ENCODE measurements at places on chromosomes 2 and 18. TPM values are rescaled to one million over a fixed set of nuclear protein-coding genes. Genes with fewer than 3 reads are reported as not detected.
A peak's percentile ranks its signal among the peaks of the same experiment; 100 is the strongest.

DSC3 gene
- not detected for total RNA-seq

- no peak for DNase-seq
- H3K27ac ChIP-seq: no peak overlapping the region
- H3K36me3 ChIP-seq: peaks cover 6% of the 10 kb centered on the region
- no peaks in the 10 kb centered on the region for H3K4me1 ChIP-seq
These were observed 1057.5 kb upstream of the FAM98A start for GRCh38 chr2:34656632-34657031.

DNA sequence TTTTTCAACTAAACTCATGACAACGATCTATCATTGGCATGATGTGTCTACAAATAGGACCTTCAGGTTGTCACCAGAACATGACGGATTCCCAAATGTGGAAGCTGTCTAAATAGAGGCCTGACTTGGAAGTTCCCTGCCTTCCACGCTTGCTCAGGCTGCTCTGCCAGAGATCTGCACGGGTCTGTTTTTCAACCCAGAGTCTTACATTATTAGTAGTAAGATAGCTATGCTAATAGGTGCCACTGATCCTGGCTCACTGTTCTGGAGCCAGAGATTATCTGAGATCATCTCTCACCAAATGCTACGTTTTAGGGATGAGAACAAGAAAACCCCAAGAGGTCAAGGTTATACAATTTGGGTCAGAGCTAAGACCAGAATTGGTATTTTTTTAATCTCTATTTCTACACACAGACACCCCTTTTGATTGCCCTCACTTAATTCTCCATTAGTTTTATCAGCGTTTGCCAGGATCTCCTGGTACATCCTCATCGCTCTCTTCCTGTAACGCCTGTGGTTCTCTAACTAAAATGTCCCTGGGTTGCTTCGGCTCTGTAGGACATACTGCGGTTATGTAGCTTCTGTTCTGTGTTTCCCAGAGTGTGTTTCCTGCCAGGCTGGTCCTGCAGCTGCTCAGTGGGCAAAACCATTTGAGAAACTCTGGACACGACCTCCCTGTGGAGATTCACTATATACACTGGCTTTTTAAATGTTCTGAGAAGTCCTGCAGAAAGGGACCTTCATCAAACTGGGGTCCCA, 5.7 kb downstream of the CDC42EP3 start:
- H3K4me3 ChIP-seq: peak overlapping the region; percentile 43
- H3K36me3 ChIP-seq: peaks cover 5% of the 10 kb centered on the region
- no peak for DNase-seq
- no peaks in the 10 kb centered on the region for H3K27me3 ChIP-seq

NT5DC4 gene
- not detected for total RNA-seq

GRCh38 chr18:48892146-48892855, 58.5 kb downstream of the SMAD7 start:
- no peaks in the 10 kb centered on the region for H3K36me3 ChIP-seq
- H3K27ac ChIP-seq: no peak overlapping the region
- no peaks in the 10 kb centered on the region for H3K27me3 ChIP-seq

LRP2 gene
- 0.05 TPM for total RNA-seq

SMYD5 gene
- total RNA-seq: 27.2 TPM

DNA sequence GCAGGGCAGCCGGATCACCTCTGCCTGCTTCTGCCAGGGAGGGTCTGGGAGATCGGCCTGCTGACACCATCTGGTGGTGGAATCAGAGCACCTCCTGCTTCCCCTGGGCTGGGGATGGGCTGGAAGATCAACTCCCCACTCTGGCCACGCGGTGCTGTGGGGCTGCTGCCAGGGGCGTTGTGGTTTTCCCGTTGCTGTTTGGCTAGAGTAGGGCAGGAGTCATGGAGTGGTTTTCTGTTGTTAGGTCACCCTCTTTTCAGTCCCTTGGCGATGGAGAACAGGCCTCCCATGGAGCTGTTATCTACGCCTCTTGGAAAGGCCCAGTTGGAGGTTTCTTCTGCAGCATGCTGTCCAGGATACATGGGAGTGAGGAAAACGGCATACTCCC, 15.2 kb downstream of the BCL2L11 start:
- no peaks in the 10 kb centered on the region for H3K27me3 ChIP-seq
- no peak for DNase-seq
- no peak overlapping the region for H3K27ac ChIP-seq
- peaks cover 12% of the 10 kb centered on the region for H3K36me3 ChIP-seq
- H3K4me3 ChIP-seq: no peak overlapping the region
- peaks cover 23% of the 10 kb centered on the region for H3K4me1 ChIP-seq

SERPINB4 gene
- not detected for total RNA-seq

YPEL5 gene
- total RNA-seq: 37.7 TPM

GRCh38 chr18:57813245-57813644, 10.1 kb upstream of the ATP8B1 start:
- H3K4me3 ChIP-seq: no peak overlapping the region
- no peak overlapping the region for H3K27ac ChIP-seq
- H3K36me3 ChIP-seq: peaks cover 13% of the 10 kb centered on the region
- no peaks in the 10 kb centered on the region for H3K4me1 ChIP-seq
- no peak for DNase-seq
- H3K27me3 ChIP-seq: peaks cover 24% of the 10 kb centered on the region

DNA sequence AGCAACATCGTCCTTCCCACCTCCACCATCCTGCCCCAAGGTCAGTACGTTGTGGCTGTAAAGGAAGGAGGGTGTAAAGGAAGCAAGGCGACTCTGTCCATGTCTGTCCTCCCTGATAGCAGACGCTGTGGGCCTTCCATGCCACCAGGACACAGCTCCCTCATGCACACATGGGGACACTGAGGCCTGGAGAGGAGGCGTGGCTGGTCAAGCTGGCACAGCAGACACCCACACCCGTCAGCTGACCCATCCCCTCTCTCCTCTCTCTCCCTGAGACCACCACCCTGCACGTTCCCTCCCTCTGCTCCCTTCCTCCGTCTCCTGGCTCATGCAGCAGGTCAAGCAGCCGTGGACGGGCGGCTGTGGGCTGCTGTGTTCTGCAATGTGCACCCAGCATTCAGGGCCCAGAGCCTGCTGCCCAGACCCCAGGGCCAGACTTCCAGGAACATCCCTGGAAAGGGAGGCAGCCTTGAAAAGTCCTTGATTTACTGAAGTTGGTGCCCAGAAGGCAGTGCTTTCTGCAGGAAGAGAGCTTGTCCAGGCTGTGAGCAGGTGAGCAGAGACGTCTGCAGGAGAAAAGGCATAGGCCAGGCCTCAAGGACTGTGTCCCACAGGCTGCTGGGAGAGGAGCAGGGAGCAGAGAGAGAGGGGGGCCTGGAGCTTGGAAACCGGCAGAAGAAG, 133.6 kb downstream of the DDX1 start:
- peak; percentile 56 for DNase-seq
- H3K27ac ChIP-seq: no peak overlapping the region
- no peaks in the 10 kb centered on the region for H3K27me3 ChIP-seq
- no peak overlapping the region for H3K4me3 ChIP-seq
- H3K36me3 ChIP-seq: no peaks in the 10 kb centered on the region
- H3K4me1 ChIP-seq: no peaks in the 10 kb centered on the region

DYSF gene
- 36.6 TPM for total RNA-seq

GRCh38 chr18:57754577-57755338, 48.4 kb downstream of the ATP8B1 start:
- no peak for DNase-seq
- no peak overlapping the region for H3K27ac ChIP-seq
- H3K27me3 ChIP-seq: no peaks in the 10 kb centered on the region
- H3K36me3 ChIP-seq: no peaks in the 10 kb centered on the region
- no peak overlapping the region for H3K4me3 ChIP-seq

GRCh38 chr18:78271790-78272189, 707.8 kb upstream of the SALL3 start:
- H3K27me3 ChIP-seq: no peaks in the 10 kb centered on the region
- no peaks in the 10 kb centered on the region for H3K4me1 ChIP-seq
- no peak overlapping the region for H3K27ac ChIP-seq
- no peaks in the 10 kb centered on the region for H3K36me3 ChIP-seq

KCNK3 gene
- not detected for total RNA-seq

CFC1 gene
- not detected for total RNA-seq

DNA sequence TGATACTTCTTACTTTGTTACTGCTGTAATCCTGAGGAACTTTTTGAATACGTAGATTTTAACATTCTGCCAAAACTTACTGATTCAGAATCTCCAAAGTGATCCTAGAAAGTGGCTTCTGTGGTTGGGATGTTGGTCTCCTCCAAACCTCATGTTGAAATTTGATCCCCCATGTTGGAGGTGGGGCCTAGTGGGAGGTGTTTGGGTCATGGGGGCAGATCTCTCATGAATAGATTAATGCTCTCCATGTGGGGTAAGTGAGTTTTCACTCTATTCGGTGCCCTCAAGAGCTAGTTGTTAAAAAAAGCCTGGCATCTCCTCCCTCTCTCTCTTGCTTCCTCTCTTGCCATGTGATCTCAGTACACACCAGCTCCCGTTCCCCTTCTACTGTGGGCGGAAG, 329.9 kb downstream of the HRH4 start:
- no peaks in the 10 kb centered on the region for H3K4me1 ChIP-seq
- H3K27me3 ChIP-seq: peaks cover 31% of the 10 kb centered on the region
- no peak overlapping the region for H3K4me3 ChIP-seq
- DNase-seq: no peak
- H3K27ac ChIP-seq: no peak overlapping the region

DNA sequence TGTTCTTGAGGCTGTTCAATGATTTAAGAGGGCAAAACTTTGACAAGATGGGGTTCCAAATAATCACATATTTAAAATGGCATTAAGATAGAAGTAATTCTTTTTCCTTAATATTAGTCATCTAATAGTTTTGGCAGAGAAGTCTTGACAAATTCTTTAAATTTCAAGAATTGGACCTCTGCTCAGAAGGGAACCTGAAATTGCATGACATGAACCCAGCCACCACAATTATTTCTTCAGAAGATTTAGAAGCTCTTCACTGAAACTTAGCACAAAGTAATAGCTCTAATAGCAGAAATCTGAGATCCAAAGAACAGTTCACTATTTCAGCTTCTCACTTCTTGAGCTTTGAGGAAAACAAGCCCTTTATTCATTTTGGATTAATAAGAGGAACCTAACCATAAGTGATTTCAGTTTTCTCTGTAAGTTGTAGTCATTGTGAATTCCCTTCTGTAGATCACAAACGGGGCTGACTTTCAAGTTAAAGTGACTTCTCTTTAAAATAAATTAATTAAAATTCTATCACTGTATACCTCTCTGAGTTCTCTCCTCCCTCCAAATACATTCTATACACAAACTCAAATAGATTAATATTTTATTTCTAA, 100.6 kb upstream of the ITGA4 start:
- no peaks in the 10 kb centered on the region for H3K36me3 ChIP-seq
- H3K27ac ChIP-seq: no peak overlapping the region
- no peak overlapping the region for H3K4me3 ChIP-seq
- DNase-seq: no peak

DNA sequence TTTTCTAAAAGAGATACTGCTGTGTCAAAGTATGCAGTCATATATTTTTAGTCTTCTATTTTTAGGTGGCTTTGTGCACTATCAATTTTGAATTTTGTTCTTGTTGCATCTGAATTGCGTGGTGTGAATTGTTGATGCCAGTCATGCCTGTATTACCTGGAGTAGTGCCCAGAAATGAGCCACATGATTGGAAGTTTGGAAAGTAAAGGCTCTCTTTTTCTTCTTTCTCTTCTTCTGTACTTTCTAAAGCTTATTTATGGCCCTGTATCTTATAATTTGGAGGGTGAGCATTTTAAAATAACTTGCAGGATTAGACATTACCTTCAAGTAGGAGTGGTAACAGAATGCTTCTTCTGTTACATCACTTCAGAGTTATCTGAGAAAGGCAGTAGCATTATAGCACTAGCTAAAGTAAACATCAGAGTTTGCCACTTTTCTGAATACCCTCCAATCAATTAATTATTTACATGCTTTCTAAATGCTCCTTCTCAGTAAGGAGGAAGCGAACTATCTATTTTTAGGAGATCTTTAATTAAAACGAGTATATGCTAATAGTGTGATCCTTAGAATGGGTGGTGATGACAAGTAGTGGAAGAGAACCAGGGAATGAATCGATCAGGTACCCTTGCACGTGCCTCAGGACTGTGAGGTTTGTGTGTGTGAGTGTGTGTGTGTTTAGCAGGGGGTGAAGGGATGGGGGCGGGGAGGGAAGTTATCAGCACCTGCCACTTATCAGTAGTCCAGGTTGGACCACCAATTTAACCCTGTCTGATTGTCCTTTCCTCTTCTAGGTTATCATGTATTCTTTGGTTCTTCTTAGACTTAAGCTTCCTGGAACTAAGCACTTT, 112.5 kb downstream of the MAP3K20 start:
- no peaks in the 10 kb centered on the region for H3K27me3 ChIP-seq
- no peak overlapping the region for H3K27ac ChIP-seq
- DNase-seq: no peak
- H3K4me3 ChIP-seq: no peak overlapping the region
- peaks cover 15% of the 10 kb centered on the region for H3K36me3 ChIP-seq

DNA sequence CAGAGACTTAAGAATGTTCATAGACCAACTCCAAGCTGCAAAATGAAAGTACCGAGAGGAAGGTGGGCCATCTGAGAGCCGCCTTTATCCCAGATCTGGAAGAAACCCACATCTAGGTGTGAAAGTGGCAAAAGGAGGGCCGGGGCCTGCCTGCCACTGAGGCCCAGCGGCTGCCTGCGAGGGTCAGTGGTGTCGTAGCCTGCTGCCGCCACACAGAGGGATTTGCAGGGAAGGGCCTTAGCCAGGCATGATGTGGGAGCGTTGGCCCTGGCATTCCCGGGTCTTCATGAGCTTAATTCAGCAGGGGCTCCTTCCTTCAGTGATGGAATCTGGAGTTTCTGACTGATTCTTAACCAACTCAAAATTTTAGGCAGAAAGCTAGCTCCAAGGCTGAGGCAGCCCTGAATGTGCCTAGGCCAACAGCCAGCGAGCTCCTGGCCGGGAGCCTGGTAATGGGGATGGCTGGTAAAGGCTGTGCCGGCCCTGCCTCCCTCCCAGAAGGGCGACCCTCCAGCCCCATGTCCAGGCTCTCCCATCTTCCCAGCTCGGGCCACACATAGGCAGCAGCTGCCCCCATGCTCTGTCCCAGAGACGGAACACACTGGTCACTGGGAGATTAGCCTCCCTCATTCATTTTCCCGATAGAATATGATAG, 230.1 kb downstream of the AGAP1 start:
- H3K27me3 ChIP-seq: no peaks in the 10 kb centered on the region
- peaks cover 14% of the 10 kb centered on the region for H3K4me1 ChIP-seq
- H3K36me3 ChIP-seq: no peaks in the 10 kb centered on the region

ZNF397 gene
- total RNA-seq: 15.0 TPM

- no peaks in the 10 kb centered on the region for H3K36me3 ChIP-seq
- no peak overlapping the region for H3K27ac ChIP-seq
- no peaks in the 10 kb centered on the region for H3K4me1 ChIP-seq
- H3K4me3 ChIP-seq: no peak overlapping the region
- no peaks in the 10 kb centered on the region for H3K27me3 ChIP-seq
These were observed 85.2 kb downstream of the GLI2 start for GRCh38 chr2:120820953-120821279.

ANKRD36C gene
- total RNA-seq: 44.4 TPM

- H3K27ac ChIP-seq: no peak overlapping the region
- DNase-seq: no peak
- no peaks in the 10 kb centered on the region for H3K36me3 ChIP-seq
- no peaks in the 10 kb centered on the region for H3K27me3 ChIP-seq
- H3K4me3 ChIP-seq: no peak overlapping the region
- no peaks in the 10 kb centered on the region for H3K4me1 ChIP-seq
These were observed 181.7 kb downstream of the ATAD2B start for GRCh38 chr2:23745068-23745725.

- H3K4me3 ChIP-seq: no peak overlapping the region
- no peaks in the 10 kb centered on the region for H3K36me3 ChIP-seq
- peaks cover 6% of the 10 kb centered on the region for H3K27me3 ChIP-seq
- no peak overlapping the region for H3K27ac ChIP-seq
These were observed 90.7 kb upstream of the CTDP1 start for GRCh38 chr18:79588636-79589481.

- DNase-seq: no peak
- no peak overlapping the region for H3K27ac ChIP-seq
- H3K36me3 ChIP-seq: no peaks in the 10 kb centered on the region
- no peaks in the 10 kb centered on the region for H3K4me1 ChIP-seq
- no peak overlapping the region for H3K4me3 ChIP-seq
- peaks cover 4% of the 10 kb centered on the region for H3K27me3 ChIP-seq
These were observed 88.0 kb downstream of the AQP4 start for GRCh38 chr18:26777351-26778053.

Measured in natural killer cell treated with Interleukin-12 subunit alpha and Interleukin-12 subunit beta and Interleukin-15 and Interleukin-18, amount 100 ng/mL, for 72 hours (primary cell).